ENCODE measurements at places on chromosomes 7 and 10. TPM values are rescaled to one million over a fixed set of nuclear protein-coding genes. Genes with fewer than 3 reads are reported as not detected.

DNA sequence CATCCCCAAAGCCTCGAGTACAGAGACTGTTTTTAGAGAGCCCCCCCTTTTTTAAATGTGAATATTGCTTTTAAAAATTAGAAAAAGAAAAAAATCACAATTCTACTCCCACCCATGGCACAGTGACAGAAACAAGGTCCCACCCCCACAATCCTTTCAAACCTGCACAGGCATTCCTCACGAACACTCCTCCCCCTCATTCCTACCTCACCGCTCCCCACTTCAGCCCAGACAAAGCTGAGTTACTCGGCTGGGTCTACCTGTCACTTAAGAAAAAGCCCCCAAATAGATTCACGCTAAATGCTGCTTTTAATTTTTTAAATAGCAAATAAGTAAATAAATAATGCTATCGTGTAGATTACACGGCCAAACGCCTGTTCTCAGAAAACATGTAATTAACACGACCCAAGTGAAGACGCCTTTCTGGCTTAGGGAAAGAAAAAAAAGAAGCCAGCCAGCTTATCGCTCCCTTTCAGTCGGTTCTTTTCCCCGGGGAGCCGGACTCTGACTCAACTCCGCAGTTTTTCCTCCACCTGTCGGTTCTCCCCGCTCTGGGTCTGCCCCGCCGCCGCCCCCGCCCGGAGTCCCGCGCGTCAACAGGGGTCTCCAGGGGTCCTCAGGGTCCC is 739 bp downstream of the MPP7 start:
- DNase-seq: no peak

DNA sequence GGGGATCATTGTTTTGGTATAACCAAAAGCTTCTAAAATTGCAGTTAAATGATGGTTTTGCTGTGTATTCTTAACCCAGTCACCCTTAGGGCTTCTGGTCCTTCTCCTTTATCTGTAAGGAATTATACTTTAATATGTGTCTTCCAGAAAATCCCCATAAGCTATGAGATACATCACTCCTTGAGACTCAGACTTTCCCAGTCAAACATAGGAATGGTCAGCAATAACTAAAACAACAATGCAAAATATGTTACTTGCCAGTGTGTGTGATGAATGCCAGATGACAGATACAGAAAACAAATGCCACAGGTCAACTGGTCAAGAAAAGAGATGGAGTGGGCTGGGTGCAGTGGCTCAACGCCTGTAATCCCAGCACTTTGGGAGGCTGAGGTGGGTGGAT is 10.1 kb downstream of the ADD3 start:
- DNase-seq: no peak

DNA sequence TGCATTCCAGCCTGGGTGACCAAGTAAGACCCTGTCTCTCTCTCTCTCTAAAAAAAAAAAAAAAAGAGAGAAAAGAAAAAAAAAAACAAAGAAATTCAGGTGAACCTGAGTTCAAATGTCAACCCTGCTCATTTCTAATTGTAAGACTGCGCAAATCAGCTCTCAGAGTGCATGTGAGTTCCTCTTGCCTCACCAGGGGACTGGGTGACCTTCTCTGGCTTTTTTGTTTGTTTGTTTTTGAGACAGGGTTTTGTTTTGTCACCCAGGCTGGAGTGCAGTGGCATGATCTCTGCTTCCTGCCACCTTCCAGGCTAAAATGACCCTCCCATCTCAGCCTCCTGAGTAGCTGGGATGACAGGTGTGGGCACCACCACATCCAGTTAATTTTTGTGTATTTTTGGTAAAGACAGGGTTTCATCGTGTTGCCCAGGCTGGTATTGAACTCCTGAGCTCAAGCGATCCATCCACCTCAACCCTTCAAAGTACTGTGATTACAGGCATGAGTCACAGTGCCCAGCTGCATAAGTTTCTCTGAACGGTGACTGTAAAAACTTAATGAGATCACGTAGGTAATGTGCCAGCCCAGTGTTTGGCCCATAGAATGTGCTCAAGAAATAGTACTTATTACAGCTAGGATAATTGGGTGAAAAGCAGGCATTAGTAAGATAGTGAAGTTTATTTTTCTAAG is 45.3 kb upstream of the BAMBI start:
- DNase-seq: no peak

The FAM131B gene
- 0.59 TPM for total RNA-seq

The MARCHF5 gene
- total RNA-seq: 38.2 TPM

DNA sequence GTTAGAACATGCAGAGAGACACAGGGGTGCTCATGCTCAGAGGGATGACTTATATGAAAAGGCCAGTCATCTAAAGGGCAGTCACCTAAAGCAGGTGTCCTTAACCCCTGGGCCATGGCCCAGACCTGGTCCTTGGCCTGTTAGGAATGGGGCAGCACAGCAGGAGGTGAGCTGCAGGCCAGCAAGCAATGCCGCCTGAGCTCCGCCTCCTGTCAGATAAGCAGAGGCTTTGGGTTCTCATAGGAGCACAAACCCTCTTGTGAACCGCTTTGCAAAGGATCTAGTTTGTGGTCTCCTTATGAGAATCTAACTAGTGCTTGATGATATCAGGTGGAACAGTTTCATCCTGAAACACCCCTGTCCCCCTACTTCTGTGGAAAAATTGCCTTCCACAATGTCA is 14.5 kb downstream of the ANKRD7 start:
- DNase-seq: no peak

The LRGUK gene
- 0.16 TPM for total RNA-seq

DNA sequence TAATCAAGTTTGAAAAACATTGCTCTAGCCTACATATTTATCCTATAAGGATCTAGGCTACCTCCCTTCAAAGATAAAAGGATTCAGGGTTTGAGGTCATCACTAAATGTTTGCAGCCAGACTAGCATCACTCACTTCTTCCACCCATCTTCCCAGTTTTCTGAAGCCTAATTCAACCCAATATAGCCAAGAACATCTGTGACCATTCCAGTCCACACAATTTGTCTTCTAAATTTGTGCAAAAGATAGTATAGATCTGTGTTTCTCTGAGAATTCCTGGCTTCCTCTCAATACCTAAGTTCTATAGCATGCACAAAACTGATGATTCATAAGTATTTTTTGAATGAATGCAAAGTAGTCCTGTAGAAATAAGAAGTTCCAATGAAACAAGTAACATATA is 103.0 kb upstream of the CDK1 start:
- no peak for DNase-seq

Data from Right ventricle myocardium superior (tissue), 1 donor.